ENCODE measurements at places on chromosomes 2 and 18. TPM values are rescaled to one million over a fixed set of nuclear protein-coding genes. Genes with fewer than 3 reads are reported as not detected.

Gene SLC11A1
- total RNA-seq = not detected

DNA sequence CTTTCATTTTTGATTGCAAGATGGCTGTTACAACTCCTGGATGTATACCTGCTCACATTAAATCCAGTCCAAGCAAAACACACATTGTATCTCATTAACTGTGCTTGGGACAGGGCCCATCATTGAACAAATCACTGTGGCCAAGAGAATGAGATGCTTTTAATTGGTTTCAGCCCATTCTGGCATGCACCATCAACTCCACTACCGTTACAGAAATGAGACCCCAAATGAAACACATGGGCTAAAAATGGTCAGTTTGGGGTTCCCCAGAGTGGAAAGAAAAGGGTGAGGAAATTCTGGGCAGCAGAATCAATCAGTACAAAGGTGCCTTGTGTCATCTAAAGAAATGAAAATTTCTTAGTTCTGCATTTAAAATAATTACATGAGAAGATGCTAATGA is 52.7 kb downstream of the FAM171B start:
- H3K36me3 ChIP-seq = no peaks in the 10 kb centered on the region
- no peak for DNase-seq
- H3K27ac ChIP-seq = no peak overlapping the region
- H3K4me3 ChIP-seq = no peak overlapping the region
- H3K4me1 ChIP-seq = no peaks in the 10 kb centered on the region

Gene VWA3B
- total RNA-seq = 0.21 TPM

DNA sequence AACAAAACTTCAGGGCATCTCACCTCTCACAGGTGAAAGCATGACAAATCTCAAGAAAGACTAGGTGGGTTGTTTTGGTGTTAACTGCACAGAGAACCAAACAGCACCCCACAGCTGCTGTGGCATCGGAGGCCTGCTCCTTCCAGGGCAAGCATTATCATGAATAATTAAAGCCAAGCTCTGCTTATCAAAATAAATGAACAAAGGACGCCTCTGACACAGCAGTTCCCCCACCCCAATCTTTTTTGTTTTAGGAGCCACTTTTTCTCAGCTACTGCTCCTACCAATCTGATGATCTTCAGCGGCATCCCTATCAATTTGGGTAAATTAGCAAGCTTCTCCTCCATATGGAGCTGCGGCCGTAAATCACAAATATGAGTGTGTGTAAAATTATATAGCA is 58.6 kb downstream of the KLF7 start:
- DNase-seq = no peak
- H3K27me3 ChIP-seq = no peaks in the 10 kb centered on the region
- H3K4me1 ChIP-seq = peaks cover 33% of the 10 kb centered on the region

- no peaks in the 10 kb centered on the region for H3K27me3 ChIP-seq
- H3K4me3 ChIP-seq = no peak overlapping the region
- H3K4me1 ChIP-seq = no peaks in the 10 kb centered on the region
- no peak for DNase-seq
- no peaks in the 10 kb centered on the region for H3K36me3 ChIP-seq
Observed at GRCh38 chr2:162330881-162331280, 12.4 kb upstream of the IFIH1 start.

DNA sequence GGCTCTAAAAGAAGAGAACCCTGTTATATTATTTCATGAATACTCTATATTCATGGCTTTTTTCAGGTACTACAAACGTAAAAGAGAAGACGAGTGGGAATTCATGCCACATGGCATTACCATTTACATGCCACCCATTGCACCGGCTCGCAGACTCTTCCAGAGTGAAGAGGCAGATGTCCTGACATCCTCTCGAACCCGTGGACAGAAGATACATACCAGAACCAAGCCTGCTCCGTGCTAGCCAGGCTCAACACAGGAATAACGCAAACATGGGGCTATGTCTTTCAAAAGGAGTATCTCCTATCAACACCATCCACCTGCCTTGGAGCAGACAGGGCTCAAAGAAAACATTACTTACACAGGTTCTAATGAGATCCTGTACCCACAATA is 168.8 kb downstream of the THADA start:
- H3K27ac ChIP-seq = peak overlapping the region; percentile 54
- peaks cover 38% of the 10 kb centered on the region for H3K4me1 ChIP-seq
- H3K4me3 ChIP-seq = peak overlapping the region; percentile 85
- peaks cover 8% of the 10 kb centered on the region for H3K36me3 ChIP-seq

Gene CCDC148
- total RNA-seq = 0.14 TPM

- no peaks in the 10 kb centered on the region for H3K27me3 ChIP-seq
- no peaks in the 10 kb centered on the region for H3K4me1 ChIP-seq
- DNase-seq = no peak
- H3K4me3 ChIP-seq = no peak overlapping the region
- no peaks in the 10 kb centered on the region for H3K36me3 ChIP-seq
- H3K27ac ChIP-seq = no peak overlapping the region
Observed at GRCh38 chr2:99987160-99987559, 155.2 kb downstream of the AFF3 start.

DNA sequence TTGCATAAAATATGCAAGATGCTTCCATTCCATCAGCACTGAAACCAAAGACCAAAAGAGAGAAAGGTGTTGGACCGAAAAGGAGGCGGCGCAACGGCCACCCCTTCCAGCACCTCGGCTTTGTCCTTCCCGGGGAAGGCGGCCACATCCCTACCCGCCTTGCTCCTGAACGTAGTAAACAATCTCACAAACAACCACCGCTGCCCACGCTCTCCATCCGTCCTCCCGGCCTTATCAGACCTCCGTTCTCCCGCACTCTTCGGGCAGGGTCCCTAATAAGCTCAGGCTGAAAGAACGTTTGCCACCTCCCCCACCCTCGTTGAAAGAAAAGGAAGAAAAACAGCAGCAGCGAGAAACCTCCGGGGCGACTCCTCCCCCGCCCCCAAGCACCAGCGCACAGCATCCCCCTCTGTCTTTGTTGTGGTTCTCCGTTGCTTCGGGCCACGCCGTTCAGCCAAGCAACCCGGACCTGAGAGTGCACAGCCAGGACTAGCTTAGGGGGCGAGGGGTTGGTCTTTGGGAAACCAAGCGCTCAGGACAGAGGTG is 4.4 kb downstream of the EVX2 start:
- H3K27me3 ChIP-seq = peaks cover 81% of the 10 kb centered on the region
- peak overlapping the region; percentile 74 for H3K4me3 ChIP-seq
- H3K27ac ChIP-seq = peak overlapping the region; percentile 76
- DNase-seq = no peak

DNA sequence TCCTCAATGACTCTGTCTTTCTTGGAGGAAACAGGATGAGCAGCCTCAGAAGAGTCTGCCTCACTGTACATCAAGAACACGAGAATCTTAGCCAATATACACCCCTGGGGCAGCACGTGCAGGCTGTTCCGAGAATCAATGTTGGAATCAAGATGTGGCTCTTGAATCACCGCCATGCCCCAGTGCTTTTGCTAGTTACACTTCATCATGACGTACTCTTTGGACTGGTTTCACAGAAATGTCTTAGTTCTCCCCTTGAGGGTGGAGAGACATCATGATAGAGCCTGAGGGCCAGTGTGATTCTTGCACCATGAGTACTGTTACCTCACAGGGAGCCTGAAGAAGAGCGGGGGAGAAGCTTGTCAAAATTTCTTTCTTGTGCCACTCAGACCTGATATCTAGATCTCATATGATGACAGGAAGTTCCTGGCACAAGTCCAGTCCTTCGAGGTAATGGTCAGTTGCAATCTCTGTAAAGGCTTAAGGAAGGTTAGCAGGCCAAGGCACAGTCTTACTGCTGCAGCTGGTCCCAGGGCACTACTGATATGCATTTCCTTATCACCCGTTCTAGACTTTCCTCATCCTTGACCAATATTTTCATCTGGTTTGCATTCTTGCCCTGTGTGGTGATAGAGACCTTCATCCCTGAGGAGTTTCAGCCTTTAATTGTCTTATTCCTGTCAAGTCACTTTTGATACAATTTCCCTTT is 28.2 kb upstream of the STAT4 start:
- H3K27me3 ChIP-seq = no peaks in the 10 kb centered on the region
- H3K36me3 ChIP-seq = no peaks in the 10 kb centered on the region
- peaks cover 45% of the 10 kb centered on the region for H3K4me1 ChIP-seq
- no peak overlapping the region for H3K4me3 ChIP-seq

Gene AOX1
- total RNA-seq = 0.83 TPM

- H3K36me3 ChIP-seq = peaks cover 6% of the 10 kb centered on the region
- DNase-seq = no peak
- H3K4me1 ChIP-seq = no peaks in the 10 kb centered on the region
- H3K27ac ChIP-seq = no peak overlapping the region
- peaks cover 12% of the 10 kb centered on the region for H3K27me3 ChIP-seq
- H3K4me3 ChIP-seq = no peak overlapping the region
Observed at GRCh38 chr2:158091647-158092046, 10.0 kb upstream of the UPP2 start.

Gene LYG1
- 0.83 TPM for total RNA-seq

Gene UGGT1
- total RNA-seq = 54.3 TPM

Gene CXCR4
- 338 TPM for total RNA-seq

DNA sequence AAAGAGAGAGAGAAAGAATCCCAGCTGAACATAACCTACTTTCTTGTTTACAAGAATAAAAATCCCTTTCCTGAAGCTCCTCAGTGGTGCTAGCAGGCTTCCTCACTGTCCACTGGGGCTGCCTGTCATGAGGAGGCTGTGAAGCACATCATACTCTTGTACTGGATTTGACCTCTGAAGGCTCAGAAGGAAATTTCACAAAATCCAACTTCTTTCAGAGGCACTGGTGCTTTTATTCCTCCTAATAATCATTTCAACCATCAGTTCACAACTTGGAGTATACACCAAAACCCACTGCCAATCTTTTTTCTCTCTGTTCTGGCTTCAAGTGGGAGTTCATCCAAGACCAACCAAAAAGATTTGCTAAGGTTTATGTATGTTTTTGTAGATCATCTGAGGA is 48.5 kb downstream of the TMX3 start:
- H3K27ac ChIP-seq = no peak overlapping the region
- no peak overlapping the region for H3K4me3 ChIP-seq
- H3K4me1 ChIP-seq = no peaks in the 10 kb centered on the region
- no peak for DNase-seq
- peaks cover 1% of the 10 kb centered on the region for H3K36me3 ChIP-seq

DNA sequence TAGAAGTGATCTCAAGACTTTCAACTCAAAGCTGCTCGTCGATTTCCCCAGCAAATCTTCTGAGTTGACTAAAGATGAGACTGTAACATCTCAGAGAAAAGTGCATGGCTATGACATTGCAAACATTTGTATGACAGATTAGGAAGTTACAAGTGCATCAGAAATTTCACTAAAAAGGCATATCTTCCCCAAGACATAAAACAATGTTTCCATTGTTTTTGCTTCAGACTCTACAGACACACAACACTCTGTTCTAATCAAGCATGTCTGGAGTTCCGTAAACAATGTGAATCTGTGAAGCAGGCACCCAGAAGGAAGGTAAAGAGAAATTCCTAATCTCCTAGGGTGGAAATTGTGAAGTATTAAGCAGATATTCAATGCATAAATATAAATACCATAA is 144.6 kb upstream of the LYPD1 start:
- H3K4me3 ChIP-seq = no peak overlapping the region
- DNase-seq = no peak
- no peaks in the 10 kb centered on the region for H3K27me3 ChIP-seq
- no peaks in the 10 kb centered on the region for H3K4me1 ChIP-seq

Measured in activated T-cell treated with anti-CD3 and anti-CD28 coated beads, Interleukin-2, amount 50 U/mL, for 72 hours (primary cell).